Activated naive CD8-positive, alpha-beta T cell treated with anti-CD3 and anti-CD28 coated beads for 36 hours (primary cell): ENCODE measurements at places on chromosomes 2 and 18. TPM values are rescaled to one million over a fixed set of nuclear protein-coding genes. Genes with fewer than 3 reads are reported as not detected.

GRCh38 chr2:168751104-168751740 lies 51.2 kb upstream of the NOSTRIN start:
- peak; percentile 18 for DNase-seq

The RND3 gene
- total RNA-seq = not detected

The USP40 gene
- total RNA-seq = 17.7 TPM

GRCh38 chr2:118055512-118056164 lies 32.6 kb upstream of the INSIG2 start:
- DNase-seq = no peak

The REEP1 gene
- total RNA-seq = 0.25 TPM

The IL1B gene
- total RNA-seq = not detected

DNA sequence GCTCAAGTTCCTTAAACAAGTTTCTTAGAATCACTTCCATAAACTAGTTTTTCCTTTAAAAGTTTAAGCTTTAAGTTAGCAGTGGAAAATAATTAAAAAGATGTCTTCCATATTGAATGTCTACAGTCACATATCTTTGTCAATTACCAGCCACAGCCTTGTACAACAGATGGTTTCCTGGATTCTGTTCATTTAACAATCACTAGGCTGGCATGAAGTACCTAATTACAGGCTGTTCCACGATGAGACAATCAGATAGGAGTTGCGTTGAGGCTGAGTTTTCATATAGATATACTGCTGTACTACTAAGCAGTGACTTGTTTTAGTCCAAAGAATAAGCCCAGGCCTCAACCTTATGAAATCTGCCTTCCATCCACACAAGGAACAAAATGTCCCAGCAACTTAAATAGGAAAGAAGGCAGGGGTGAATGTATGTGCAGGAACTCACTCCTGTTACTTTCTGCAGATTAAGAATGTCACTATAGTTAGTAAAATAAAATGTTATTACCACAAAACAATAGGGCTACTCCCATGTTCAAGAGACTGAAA lies 131.0 kb downstream of the ZAP70 start:
- no peak for DNase-seq
